PC-3 (cell line): ENCODE measurements at places on chromosomes 2 and 18. TPM values are rescaled to one million over a fixed set of nuclear protein-coding genes. Genes with fewer than 3 reads are reported as not detected.

- no peak for DNase-seq
Measured at GRCh38 chr18:39506581-39507330, 1941.2 kb upstream of the CELF4 start.

Gene COL3A1
- total RNA-seq, result 0.23 and 0.36 TPM in 2 replicates

GRCh38 chr18:74977041-74977440 lies 231.9 kb downstream of the PTGR3 start:
- no peak for DNase-seq

Gene RGPD4
- total RNA-seq, result not detected in 2 replicates

Gene HOXD4
- 0.29 and 1.8 TPM in 2 replicates for total RNA-seq

DNA sequence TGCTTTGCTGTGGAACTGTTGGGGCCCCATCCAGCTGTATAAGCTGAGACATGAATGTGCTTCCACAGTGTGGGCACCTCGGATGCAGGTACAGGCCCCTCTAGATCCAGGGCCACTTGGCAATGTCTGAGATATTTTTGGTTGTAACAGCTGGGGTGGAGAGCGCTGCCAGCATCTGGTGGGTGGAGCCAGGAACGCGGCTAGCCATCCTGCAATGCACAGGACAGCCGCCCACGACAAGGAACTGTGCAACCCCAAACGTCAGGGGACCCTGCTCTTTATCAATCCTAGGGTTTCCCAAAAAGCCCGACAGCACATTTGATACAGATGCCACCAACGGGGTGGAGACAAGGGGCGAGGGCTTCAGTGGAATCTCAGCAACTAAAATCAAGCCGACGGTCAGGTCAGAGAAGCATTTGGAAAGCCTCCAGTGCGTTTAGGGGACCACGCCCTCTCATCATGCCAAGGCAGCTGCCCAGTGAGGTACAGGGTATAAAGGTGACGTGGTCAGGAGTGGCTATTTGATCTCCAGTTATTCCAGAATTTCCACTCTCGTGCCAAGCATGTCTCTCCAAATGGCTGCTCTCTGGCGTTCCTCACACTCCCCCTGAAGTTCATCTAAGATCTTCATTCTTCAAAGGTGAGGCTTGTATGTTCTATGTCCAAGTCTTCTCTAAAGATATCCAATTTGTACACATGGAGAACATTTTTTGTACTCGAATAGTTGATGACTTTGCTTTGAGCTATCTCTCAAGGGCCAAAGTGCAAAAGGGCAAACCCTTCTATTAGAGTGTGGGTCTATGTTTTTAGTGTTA lies 55.7 kb downstream of the LRRFIP1 start:
- DNase-seq, result no peak

DNA sequence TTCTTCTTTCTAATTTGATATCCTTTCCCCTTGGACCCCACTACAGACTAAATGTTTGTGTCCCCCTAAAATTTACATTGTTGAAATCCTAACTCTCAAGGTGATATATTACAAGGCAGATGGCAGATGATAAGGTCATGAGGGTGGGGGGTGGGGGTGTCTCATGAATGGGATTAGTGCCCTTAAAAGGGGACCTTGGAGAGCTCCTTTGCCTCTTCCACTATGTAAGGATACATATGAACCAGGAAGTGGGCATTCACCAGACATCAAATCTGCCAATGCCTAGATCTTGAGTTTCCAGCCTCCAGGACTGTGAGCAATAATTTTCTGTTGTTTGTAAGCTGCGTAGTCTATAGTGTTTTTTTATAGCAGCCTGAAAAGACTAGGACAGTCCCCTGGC lies 89.1 kb downstream of the PLA2R1 start:
- DNase-seq, result no peak

Gene PLEKHH2
- 1.9 and 2.7 TPM in 2 replicates for total RNA-seq
